ENCODE measurements at places on chromosomes 1 and 21. TPM values are rescaled to one million over a fixed set of nuclear protein-coding genes. Genes with fewer than 3 reads are reported as not detected.

HIVEP3 gene
- polyA plus RNA-seq: 6.2 TPM

TRAPPC3 gene
- polyA plus RNA-seq: 169 TPM

NECAP2 gene
- polyA plus RNA-seq: 116 TPM

C1orf146 gene
- polyA plus RNA-seq: not detected

CFAP107 gene
- polyA plus RNA-seq: not detected

DNAJC6 gene
- 2.5 TPM for polyA plus RNA-seq

OR2T11 gene
- polyA plus RNA-seq: not detected

SYNC gene
- polyA plus RNA-seq: 25.6 TPM

LMOD1 gene
- polyA plus RNA-seq: 2.7 TPM

NTNG1 gene
- polyA plus RNA-seq: 0.03 TPM

OR10Z1 gene
- not detected for polyA plus RNA-seq

PTPN22 gene
- 0.12 TPM for polyA plus RNA-seq

UTS2 gene
- polyA plus RNA-seq: 0.13 TPM

POMGNT1 gene
- polyA plus RNA-seq: 198 TPM

MFN2 gene
- polyA plus RNA-seq: 46.1 TPM

SLFNL1 gene
- 0.16 TPM for polyA plus RNA-seq

CELA3A gene
- not detected for polyA plus RNA-seq

OR2T3 gene
- not detected for polyA plus RNA-seq

IFNAR2 gene
- polyA plus RNA-seq: 16.8 TPM

PGBD5 gene
- 0.39 TPM for polyA plus RNA-seq

RIPPLY3 gene
- polyA plus RNA-seq: 0.03 TPM

SYT11 gene
- 37.0 TPM for polyA plus RNA-seq

TPTE gene
- polyA plus RNA-seq: not detected

CFHR4 gene
- polyA plus RNA-seq: not detected

EPHA8 gene
- polyA plus RNA-seq: 0.02 TPM

C4BPA gene
- polyA plus RNA-seq: not detected

ZBTB8A gene
- polyA plus RNA-seq: 1.3 TPM

CD53 gene
- polyA plus RNA-seq: not detected

CLEC20A gene
- polyA plus RNA-seq: not detected

SLC30A1 gene
- 7.2 TPM for polyA plus RNA-seq

SLC6A9 gene
- polyA plus RNA-seq: 3.6 TPM

SDC3 gene
- polyA plus RNA-seq: 16.2 TPM

ADAMTS5 gene
- polyA plus RNA-seq: 0.90 TPM

LRRC39 gene
- polyA plus RNA-seq: 1.6 TPM

OR2T10 gene
- polyA plus RNA-seq: not detected

SIPA1L2 gene
- 0.48 TPM for polyA plus RNA-seq

C1orf53 gene
- 22.9 TPM for polyA plus RNA-seq

MXRA8 gene
- polyA plus RNA-seq: 2.5 TPM

DNM3 gene
- polyA plus RNA-seq: 0.43 TPM

TMEM82 gene
- not detected for polyA plus RNA-seq

CD48 gene
- polyA plus RNA-seq: not detected

CAMK1G gene
- polyA plus RNA-seq: 15.1 TPM

COL11A1 gene
- 0.15 TPM for polyA plus RNA-seq

ADCY10 gene
- polyA plus RNA-seq: 0.15 TPM

SH2D5 gene
- 6.5 TPM for polyA plus RNA-seq

SLC9C2 gene
- polyA plus RNA-seq: not detected

UBXN10 gene
- polyA plus RNA-seq: not detected

SEMA4A gene
- polyA plus RNA-seq: 2.3 TPM

DIO1 gene
- polyA plus RNA-seq: not detected

LCE1C gene
- not detected for polyA plus RNA-seq

KLF17 gene
- polyA plus RNA-seq: 0.21 TPM

AXDND1 gene
- 0.11 TPM for polyA plus RNA-seq

TGFB2 gene
- polyA plus RNA-seq: 2.4 TPM

CXADR gene
- 1.1 TPM for polyA plus RNA-seq

ATP8B2 gene
- polyA plus RNA-seq: 50.7 TPM

UBE2J2 gene
- 31.8 TPM for polyA plus RNA-seq

AQP10 gene
- 0.02 TPM for polyA plus RNA-seq

FBXO2 gene
- polyA plus RNA-seq: 17.0 TPM

Measured in SK-N-SH (cell line).